ENCODE measurements at places on chromosomes 12 and 14.
A peak's percentile ranks its signal among the peaks of the same experiment; 100 is the strongest.

- DNase-seq, result no peak
Measured at GRCh38 chr12:43277651-43278540, 274.1 kb downstream of the ADAMTS20 start.

GRCh38 chr12:95731519-95731958, 59.0 kb downstream of the NTN4 start:
- no peak for DNase-seq

- DNase-seq, result no peak
Measured at GRCh38 chr14:92560106-92560865, 46.7 kb downstream of the RIN3 start.

GRCh38 chr14:44962334-44963043, 499 bp downstream of the TOGARAM1 start:
- no peak for DNase-seq

DNA sequence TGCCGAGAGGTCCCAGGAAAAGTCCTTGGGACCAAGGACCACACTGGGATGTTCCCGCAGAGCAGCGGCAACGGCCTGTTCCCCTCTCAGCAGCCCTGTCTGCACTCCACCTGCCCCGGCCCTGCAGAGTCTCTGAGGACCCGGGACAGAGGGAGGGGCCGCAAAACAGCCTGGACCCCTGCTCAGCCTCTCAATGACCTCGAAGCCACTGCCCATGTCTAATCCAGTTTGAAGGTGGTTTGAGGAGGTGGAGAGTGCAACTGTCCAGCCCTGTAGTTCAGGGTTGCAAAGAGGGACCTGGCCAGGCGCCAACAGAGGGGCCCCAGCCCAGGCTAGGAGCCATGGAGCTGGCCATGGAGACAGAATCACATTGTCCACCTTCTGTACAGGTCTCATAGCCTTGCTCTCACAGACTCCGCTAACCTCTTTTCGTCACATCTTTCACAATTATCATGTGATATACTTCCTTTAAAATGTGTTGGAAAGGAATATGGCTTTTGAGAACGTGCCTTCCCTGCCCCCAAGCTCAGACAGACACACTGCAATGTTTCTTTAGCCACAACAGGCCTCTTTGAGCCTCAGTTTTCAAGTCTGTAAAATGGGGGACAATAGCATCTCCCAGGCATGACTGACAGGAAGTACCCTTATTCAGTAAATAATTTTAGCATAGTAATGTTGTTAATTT, 49.3 kb downstream of the ACTN1 start:
- DNase-seq, result no peak

DNA sequence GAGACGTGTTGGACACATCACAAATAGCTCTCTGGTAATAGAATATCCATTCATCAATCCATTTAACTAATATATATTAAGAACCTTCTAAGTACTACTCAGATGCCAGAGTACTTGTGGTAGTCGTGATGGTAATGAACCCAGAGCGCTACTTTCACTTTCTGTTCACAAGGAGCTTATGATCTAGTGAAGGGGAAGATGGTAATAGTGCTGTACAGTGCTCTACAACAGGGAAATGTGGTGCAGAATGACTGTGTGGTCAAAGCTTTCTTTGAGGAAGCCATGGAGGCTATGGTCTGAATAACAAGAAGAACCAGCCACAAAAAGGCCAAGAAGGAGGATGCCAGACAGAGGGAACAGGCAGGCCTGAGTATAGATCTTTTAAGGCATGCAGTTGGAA, 212.0 kb downstream of the PTPRO start:
- DNase-seq, result no peak

DNA sequence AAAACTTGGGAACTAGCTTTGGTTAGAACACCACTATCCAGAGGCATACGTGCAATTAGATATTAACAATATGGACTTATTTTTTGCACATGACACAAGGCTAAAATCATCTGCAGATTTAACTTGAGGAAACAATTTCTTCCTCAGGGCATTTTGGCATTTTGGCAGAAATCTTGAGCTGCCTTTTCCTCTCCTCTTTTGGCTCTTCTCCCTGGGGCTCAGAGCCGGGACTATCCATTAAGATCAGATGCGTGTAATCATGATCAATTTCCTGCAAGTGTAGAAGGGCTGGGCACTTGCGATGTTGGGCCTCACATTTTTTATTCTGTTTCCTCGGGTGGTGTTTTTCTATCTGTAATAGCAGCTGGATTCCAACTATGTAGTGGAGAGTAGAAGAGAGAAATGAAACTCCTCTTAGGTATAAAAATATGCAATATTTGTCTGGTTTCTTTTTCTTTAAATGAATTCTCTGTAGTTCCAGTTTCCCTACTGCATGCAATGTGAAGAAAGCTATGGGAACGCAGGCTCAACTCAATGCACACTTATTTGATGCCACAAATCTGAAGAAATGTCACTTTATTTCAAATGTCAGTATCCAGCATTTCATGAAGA, 1010.8 kb downstream of the FLRT2 start:
- DNase-seq, result no peak

- no peak for DNase-seq
Measured at GRCh38 chr12:113128802-113129663, 6.5 kb downstream of the RASAL1 start.

GRCh38 chr12:96083020-96083719, 47.8 kb upstream of the LTA4H start:
- no peak for DNase-seq

GRCh38 chr12:6725350-6725749, 1.5 kb downstream of the COPS7A start:
- DNase-seq, result no peak

- DNase-seq, result no peak
Measured at GRCh38 chr12:94761559-94761958, 111.2 kb upstream of the TMCC3 start.

GRCh38 chr14:70004791-70005190, 125.6 kb downstream of the SMOC1 start:
- DNase-seq, result no peak

DNA sequence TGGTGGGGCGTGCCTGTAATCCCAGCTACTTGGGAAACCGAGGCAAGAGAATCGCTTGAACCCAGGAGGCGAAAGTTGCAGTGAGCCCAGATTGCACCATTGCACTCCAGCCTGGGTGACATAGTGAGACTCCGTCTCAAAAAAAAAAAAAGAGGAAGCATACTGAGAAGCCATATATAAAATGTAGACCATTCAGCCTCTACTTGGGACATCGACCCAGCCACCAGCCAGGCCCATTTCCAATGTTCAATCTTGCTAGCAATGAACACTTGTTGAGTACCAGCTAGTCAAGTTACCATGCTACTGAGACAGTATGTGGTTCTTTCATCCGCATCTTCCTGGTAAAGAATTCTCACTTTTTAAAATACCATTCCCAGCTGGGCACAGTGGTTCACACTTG, 33.4 kb upstream of the RASSF8 start:
- no peak for DNase-seq

DNA sequence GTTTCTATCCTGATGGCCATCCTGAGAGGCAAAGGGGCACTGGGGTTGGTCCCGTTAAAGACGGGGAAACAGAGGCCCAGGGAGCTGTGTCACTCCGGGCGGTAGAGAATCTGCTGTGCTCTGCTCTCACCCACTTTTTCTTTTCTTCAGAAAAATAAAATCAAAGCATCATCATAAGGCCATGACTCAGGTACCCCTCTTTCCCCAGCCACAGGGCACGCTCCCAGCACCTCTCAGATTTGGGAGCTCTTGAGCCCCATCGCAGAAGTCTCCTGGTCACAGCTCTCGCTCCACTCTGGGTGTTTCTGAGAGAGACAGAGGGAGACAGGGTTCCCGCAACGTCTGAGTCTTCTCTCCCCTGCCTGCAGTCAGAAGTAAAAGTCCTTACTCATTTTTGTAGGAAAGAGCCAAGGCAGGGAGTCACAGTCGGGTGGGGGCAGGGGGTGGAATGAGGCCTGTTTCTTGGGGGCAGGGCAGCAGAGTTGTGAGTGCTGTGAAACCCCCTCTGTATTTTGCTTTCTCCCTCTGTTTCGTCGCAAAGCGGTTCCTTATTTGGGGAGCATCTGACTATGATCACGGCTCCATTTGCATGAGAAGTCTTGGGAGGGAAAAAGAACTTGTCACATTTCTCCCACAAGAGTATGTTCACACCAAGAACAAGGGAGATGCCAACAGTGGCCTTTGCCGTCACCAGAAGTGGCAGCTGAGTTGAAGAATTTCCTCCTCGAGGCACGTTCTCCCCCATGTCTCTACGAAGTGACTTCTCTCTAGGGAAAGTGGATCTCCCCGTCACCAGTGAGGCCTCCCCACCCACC, 139.0 kb downstream of the BCL11B start:
- no peak for DNase-seq

- peak; percentile 15 for DNase-seq
Measured at GRCh38 chr12:93176610-93177126, 201.1 kb upstream of the NUDT4 start.

- no peak for DNase-seq
Measured at GRCh38 chr14:68626386-68626785, 166.5 kb downstream of the ZFP36L1 start.

DNA sequence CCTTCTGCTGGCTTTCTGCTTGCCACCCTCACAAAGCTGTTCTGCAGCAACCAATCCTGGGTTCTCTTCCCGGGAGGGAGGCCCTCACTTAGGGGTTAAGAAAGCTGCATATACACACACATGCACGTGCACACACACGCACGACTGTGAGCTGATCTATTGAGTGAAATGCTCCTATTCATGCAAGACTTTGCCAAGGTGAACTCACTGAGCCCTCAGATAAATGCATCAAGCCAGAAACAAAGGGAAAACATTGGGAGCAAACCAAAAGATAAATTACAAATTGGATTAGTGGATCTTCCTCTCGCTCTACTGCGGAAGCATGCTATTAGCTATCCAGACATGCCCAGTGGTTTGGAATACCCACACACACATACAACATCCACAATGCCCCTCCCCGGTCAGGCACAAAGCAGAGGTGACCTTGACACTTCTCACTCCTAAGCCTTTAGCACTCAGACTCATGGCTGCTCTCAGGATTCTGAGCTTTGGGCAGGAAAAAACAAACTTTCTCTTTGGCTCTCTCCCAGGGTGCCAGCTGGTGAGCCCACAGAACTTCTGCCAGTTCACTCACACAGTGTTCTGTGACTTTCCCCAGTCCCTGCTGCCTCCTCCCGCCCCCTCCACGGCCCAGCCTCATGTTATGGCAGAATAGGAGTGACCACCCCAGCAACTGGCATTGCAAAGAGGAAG, 320.0 kb downstream of the DPF3 start:
- no peak for DNase-seq

GRCh38 chr14:32561520-32561919, 232.4 kb downstream of the AKAP6 start:
- DNase-seq, result no peak

- DNase-seq, result no peak
Measured at GRCh38 chr12:89695830-89696229, 12.8 kb downstream of the ATP2B1 start.

DNA sequence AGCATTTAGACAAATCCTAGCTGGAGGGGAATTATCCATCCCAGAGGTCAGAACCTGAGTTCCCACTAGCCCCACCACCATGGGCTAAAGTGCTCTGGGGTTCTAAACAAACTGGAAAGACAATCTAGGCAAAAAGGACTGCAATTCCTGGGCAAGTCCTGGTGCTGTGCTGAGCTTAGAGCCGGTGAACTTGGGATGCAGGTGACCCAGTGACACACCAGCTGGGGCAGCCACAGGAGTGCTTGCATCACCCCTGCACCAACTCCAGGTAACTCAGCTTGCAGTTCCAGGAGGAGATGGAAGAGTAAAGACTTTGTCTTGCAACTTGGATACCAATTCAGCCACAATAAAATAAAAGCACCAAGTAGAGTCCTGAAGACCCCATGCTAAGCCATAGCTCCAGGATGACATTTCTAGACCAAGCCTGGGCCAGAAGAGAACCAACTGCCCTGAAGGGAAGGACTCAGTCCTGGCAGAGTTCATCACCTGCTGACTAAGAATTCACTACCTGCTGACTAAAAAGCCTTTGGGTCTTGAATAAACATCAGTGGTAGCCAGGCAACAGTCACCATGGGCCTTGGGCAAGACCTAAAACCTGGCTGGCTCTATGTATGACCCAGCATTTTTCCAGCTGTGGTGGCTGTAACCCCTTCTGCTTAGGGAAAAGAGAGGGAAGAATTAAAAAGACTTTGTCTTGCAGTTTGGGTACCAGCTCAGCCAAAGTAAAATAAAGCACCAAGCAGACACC, 223.4 kb upstream of the DIO2 start:
- no peak for DNase-seq

- no peak for DNase-seq
Measured at GRCh38 chr12:105036937-105037649, 47.2 kb downstream of the ALDH1L2 start.

DNA sequence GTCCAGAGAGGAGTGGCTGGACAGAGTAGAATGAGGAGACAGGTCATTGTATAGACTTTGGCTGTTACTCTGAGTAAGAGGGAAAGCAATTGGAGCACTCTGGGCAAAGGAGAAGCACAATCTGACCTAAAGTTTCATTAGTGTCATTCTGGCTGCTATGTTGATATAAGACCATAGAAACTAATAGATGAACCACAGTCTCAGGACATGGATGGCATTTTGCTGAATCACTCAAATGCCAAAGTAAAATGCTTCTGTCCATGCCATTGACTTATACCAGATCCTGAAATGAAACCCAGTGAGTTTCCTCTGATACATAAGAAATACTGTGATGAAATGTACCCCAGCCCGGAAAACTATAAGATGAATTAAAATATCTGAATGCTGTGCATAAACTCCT, 65.8 kb upstream of the COCH start:
- no peak for DNase-seq

GRCh38 chr14:73770977-73771847, 57.0 kb upstream of the PNMA1 start:
- DNase-seq, result no peak

- DNase-seq, result no peak
Measured at GRCh38 chr14:72518809-72519377, 375.0 kb downstream of the DPF3 start.

DNA sequence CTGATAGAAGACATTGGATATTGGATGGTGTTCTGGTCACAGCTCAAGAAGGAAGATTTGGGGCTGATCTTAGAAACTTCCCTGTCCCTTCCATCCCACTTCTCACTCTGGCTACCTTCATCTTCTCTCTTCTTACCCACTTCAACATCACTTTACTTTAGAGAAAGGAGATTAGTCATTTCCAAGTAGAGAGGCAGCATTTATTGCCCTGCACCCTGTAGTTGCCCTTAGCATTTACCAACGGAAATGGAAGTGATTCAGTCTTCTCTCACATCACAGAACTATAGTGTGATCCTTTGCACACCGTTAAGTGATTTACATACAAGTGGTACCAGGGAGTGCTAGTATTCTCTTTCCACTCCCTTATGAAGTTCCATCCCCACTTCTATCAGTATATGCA, 52.4 kb downstream of the PHLDA1 start:
- no peak for DNase-seq

DNA sequence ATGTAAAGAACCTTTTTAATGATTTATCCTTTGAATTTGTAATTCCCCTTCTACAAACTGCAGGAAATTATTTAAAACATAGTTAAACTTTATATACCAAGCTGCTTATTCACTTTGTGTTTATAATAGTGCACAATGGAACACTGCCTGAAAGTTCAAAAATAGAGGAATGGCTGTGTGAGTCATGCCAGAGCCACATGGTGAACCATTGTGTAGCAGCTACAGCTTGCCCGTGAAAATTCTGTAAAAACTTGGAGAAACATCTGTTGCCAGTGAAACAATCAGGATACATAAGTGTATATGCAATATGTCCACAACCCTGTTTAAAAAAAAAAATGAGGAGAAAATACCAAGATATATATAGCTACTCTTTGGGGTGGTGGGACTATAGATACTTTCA, 59.5 kb downstream of the VEZT start:
- DNase-seq, result no peak
